M059J (cell line): ENCODE measurements at places on chromosomes 1 and 21. TPM values are rescaled to one million over a fixed set of nuclear protein-coding genes. Genes with fewer than 3 reads are reported as not detected.

The LAPTM5 gene
- total RNA-seq: 3.4 and 4.1 TPM in 2 replicates

The LGR6 gene
- not detected in 2 replicates for total RNA-seq

The XCL1 gene
- not detected in 2 replicates for total RNA-seq

The COL8A2 gene
- 1.7 and 2.2 TPM in 2 replicates for total RNA-seq

The CHODL gene
- total RNA-seq: 0.76 TPM in 1 of 2 replicates, not detected in the other
